ENCODE measurements at places on chromosomes 6 and 20. TPM values are rescaled to one million over a fixed set of nuclear protein-coding genes. Genes with fewer than 3 reads are reported as not detected.

THBS2 gene
- not detected for total RNA-seq

MMP24OS gene
- 80.6 TPM for total RNA-seq

CENPW gene
- total RNA-seq = 42.2 TPM

SYS1 gene
- total RNA-seq = 30.7 TPM

C6orf58 gene
- total RNA-seq = 0.14 TPM

RIPOR3 gene
- total RNA-seq = 0.09 TPM

COX4I2 gene
- total RNA-seq = not detected

FOXF2 gene
- 17.7 TPM for total RNA-seq

MYB gene
- 0.57 TPM for total RNA-seq

TMC2 gene
- total RNA-seq = not detected

HCRTR2 gene
- not detected for total RNA-seq

AIF1 gene
- total RNA-seq = not detected

L3MBTL3 gene
- total RNA-seq = 4.5 TPM

NPBWR2 gene
- not detected for total RNA-seq

SERPINB6 gene
- 149 TPM for total RNA-seq

CALHM6 gene
- not detected for total RNA-seq

ZBP1 gene
- total RNA-seq = 0.07 TPM

BEND6 gene
- 0.96 TPM for total RNA-seq

CGA gene
- not detected for total RNA-seq

PSORS1C1 gene
- total RNA-seq = 3.3 TPM

HAO1 gene
- not detected for total RNA-seq

EFHC1 gene
- total RNA-seq = 10.8 TPM

RBM39 gene
- total RNA-seq = 171 TPM
